ENCODE measurements at places on chromosomes 1 and 21.

- DNase-seq, result no peak
These were observed 69.4 kb downstream of the RGS2 start for GRCh38 chr1:192878249-192878648.

DNA sequence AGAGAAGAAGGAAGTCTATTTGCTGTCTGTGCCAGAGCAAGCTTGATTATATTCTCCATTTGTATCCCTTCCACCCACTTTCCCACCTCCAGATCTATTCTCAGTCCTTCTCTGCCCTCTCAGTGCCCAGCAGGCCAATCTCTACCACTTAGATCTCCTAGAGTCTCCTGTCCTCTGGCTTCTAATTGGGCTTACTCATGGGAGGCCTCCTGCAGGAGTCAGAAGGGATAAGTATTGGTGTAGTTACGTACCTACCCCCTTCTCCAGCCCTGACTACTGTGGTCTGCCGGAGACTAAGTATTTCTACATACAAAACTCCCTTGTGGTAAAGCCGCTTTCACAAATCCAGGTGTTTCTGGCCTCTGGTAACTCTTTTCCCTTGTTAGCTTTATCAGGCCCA, 221.2 kb downstream of the PTGER3 start:
- DNase-seq, result no peak

DNA sequence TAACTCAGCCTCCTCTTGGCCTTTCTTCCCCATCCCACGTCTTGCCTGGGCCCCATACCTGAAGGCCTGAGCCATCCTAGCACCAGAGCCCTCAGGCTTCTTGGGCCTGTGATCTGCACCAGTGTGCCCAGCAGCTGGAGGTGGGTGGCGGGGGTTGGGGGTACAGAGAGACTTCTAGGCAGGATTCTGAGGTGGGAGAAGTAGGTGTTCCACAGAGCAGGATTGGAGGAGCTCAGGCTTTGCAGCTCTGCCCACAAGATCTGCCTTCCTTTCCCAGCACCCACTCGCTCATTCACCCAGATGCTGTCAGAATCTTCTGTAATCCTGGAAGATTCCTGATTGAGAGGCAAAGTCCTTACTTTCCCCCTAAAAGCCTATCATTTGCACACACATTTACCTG, 10.0 kb upstream of the GJB5 start:
- DNase-seq, result no peak

- DNase-seq, result no peak
These were observed 65.6 kb downstream of the PRKCZ start for GRCh38 chr1:2115702-2116341.

- DNase-seq, result no peak
These were observed 14.6 kb upstream of the PRMT2 start for GRCh38 chr21:46620846-46621245.

- DNase-seq, result peak; percentile 72
These were observed 107.5 kb downstream of the HIVEP3 start for GRCh38 chr1:41811051-41811795.

GRCh38 chr1:231590453-231591198, 36.0 kb upstream of the DISC1 start:
- peak; percentile 81 for DNase-seq

DNA sequence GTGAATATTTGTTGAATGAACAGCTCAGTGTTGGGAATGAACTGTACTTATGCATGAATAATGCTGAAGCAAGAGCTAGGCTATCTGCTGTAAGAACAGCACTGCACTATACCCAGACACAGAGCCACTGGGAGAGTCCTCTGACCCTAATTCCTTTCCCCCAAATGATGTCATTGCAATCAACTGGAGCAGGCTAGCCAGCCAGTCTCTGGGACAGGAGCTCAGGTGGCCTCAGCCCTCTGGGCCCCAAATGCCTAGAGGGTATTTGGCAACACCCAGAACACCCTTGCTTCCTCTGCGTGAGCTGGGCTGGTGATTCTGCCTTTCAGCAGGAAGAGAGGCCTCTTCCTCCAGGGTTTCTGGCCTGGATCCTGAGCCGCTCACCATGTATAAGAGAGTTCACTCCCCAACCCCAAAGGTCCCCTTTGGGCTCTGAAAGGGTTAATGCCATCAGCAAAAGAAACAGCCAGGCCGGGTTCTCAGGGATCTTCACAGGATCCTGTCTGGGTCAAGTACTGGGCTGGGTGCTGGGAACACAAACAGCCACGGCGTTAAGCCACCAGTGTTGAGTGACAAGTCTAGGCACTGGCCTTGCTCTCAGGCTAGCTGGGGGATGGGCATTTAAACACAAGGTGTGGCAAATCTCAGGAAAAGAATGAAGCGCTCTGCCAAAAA, 3.7 kb upstream of the PADI4 start:
- no peak for DNase-seq

- DNase-seq, result no peak
These were observed 41.1 kb upstream of the DUSP10 start for GRCh38 chr1:221782970-221783369.

DNA sequence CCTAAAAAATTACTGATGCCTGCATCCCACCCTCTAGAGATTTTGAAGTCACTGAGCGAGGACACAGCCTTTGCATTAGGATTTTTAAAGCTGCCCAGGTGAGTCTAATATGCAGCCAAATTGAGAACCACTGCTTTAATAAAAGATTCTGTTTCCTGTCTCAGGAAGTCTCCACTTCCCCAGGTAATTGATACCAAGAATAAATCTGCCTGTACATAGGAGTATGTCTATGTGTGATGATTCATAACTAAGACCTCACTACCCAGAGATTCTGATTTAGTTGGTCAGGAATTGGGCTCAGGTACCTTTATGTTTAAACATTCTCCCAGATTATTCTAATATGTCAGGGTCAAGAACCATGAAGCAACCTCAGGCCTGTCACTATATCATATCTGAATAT, 108.8 kb upstream of the ARTN start:
- no peak for DNase-seq

- DNase-seq, result no peak
These were observed 4.8 kb upstream of the SLC2A1 start for GRCh38 chr1:42963378-42964043.

- DNase-seq, result peak; percentile 83
These were observed 8.0 kb upstream of the RLF start for GRCh38 chr1:40153073-40153770.

DNA sequence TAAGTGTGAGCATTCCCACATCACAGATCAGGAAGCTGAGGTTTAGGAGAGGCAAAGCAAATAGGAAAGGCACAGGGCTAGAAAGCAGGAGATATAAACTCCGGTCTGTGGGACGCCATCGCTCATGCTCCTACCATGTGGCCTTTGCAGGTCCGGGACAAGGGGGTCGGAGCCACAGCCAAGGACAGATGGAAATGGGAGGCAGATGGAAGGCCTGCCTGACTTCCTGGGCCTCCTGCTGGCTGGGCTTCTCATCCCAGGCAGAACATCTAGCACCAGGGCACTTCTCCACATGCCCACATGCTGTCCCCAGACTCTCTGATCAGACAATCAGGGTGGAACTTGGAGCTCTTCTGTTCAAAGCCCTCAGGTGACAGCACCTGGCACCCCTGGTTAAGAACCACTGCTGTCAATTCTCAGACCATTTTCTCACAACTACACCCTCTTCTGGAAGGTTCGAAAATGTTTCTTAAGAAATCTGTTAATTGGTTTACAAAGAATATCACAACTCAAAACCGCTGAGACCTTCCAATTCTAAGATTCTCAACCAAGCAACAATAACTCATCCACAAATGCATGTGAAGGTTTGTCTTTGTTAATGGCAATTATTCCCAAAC, 173.3 kb upstream of the EDN2 start:
- DNase-seq, result no peak

- DNase-seq, result no peak
These were observed 42.0 kb downstream of the COLGALT2 start for GRCh38 chr1:183995322-183996039.

GRCh38 chr1:57473448-57473847, 49.6 kb upstream of the DAB1 start:
- DNase-seq, result no peak

GRCh38 chr1:40971966-40972365, 7.5 kb upstream of the CTPS1 start:
- DNase-seq, result no peak

DNA sequence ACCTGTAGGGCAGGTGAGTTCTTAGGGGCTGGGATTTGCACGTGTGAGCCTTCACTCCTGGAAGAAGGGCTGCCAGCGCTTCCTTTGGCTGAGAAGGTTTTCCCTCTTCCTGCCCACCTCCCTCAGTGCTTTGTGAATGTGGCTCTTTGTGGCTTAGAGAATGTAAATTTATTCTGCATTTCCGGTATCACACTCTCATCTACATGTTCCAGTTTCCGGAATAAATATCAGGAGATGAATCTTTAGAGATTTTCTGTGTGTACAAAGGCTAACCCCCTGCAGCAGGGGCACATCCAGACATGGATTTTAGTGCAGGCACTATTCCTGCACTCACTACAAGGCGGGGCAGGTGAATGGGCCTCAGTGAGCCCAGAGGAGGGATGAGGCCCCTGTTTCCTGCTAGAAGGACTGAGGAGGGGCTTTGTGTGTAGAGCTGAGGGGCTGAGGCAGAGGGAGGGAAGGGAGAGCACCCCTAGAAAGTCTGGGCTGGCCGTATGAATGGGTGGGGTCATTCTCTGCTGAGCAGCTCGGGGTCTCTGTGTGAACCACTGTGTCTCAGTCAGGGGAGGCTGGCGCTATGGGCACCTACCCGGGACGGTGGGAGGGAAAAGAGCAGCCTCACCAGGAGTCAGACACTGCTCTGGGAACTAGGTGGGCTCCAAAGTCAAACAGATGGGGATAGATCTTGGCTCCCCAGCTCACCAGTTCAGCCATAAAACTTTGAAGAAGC, 207.5 kb downstream of the MATN1 start:
- DNase-seq, result no peak

- peak; percentile 73 for DNase-seq
These were observed 113.8 kb downstream of the UBR4 start for GRCh38 chr1:19096036-19096833.

- DNase-seq, result no peak
These were observed 170.0 kb downstream of the FCRL5 start for GRCh38 chr1:157382351-157382750.

DNA sequence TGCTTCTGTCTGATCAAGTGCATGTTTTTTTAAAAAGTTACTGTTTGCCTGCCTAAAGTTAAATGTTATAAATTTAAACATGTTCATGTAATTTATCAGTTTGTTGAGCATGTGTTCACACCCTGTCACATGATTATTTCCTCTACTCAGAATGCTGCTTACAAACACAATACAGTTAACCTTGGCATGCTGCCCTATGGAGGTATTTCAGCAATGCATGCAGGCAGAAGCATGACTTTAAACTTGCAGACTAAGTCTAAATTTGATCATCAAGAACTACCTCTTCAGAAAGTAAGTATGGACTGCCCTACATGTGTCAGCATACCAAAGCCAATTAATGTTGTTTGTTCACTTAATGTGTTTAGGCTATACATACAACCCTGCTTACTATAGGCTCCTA, 161.6 kb downstream of the LRRC40 start:
- DNase-seq, result no peak

GRCh38 chr1:243483071-243483771, 227.4 kb downstream of the SDCCAG8 start:
- DNase-seq, result peak; percentile 63

DNA sequence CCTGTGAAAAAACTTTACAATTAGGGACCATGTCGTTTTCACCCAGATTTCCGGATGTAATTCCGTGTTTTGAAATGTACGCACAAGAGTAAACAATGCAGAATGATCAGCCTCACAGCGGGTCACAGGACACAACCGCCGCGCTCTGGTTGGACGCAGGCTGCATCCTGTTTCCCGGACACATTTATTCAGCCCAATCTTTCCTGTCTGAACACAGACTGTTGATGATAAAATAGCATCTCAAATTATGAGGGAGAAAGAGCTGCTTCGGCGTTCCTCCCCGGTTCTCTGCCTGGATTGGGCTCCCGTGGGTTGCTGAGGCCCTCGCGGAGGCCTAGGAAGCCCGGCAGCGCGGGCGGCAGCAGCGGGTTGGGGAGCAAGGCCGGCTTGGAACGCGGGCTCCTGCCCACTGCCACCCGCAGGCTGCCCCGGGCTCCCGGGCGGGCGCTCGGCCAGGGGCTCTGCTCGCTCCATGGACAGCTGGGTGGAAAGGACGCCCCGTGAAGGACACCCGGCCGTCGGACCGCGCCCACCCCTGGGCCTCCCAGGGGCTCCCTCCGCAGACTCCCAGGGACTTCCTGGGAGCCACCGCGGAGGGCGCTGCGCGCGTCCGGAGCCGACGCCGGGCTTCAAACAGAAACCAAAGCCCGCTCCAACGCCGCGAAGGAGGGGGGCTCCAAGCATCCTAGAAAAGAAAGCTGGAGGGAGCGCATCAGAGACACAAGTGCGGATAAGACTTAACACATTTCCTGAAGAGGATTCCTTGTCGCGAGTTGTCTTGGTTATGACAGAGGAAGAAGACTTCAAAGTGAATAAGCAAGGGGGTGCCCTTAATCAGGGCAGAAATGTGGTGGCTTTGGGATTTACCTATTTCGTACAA, 122.3 kb downstream of the ESRRG start:
- DNase-seq, result peak; percentile 58

- peak; percentile 71 for DNase-seq
These were observed 12.0 kb downstream of the OR2M4 start for GRCh38 chr1:248243204-248243603.

DNA sequence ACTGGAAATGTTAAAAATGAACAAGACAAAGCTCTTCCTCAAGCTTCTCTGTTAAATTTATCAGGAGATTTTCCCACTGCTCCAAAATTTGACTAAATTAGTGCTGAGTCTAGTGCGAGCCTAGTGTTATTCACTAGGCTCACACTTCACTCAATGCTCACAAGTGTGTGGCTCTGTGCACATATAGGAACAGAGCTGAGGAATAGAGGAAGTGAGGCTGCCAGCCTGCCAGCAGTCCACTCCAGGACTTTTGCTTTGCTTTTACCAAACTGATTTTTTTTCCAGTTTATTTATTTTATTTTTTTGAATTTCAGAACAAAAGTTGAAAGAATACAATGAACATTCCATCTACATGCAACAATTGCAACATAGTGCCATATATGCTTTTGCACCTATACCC, 87.2 kb downstream of the VAV3 start:
- no peak for DNase-seq

GRCh38 chr1:207999274-207999915, 88.5 kb upstream of the CD34 start:
- no peak for DNase-seq

GRCh38 chr1:70866542-70867264, 180.9 kb downstream of the PTGER3 start:
- no peak for DNase-seq
